Activated CD4-positive, alpha-beta T cell treated with anti-CD3 and anti-CD28 coated beads, Interleukin-2, amount 50 U/mL, for 16 hours (primary cell): ENCODE measurements at places on chromosomes 4 and X.

GRCh38 chr4:185672151-185672550, 136.8 kb upstream of the PDLIM3 start:
- DNase-seq: no peak

GRCh38 chrX:23185951-23186350, 148.7 kb upstream of the PTCHD1 start:
- DNase-seq: no peak

- DNase-seq: no peak
These were observed 853.4 kb downstream of the STIM2 start for GRCh38 chr4:27714073-27714472.

DNA sequence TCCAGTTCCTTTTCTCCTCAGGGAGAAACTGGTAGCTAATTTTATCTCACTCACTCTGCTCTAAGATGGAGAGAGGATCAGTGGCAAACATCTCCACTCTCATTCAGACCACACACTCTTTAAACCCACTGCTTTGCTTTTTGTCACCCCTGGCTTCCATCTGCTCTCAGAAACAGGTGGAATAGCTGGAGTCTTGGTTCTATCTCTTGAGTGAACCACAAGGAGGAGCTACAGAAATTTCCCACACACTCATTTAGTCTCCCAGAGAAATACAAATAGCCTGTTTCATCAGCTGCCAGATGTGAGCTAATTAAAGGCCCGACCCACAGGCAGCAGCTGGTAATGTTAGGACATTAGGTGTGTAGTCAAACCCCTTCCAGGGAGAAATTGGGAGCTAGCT, 96.6 kb downstream of the STPG2 start:
- no peak for DNase-seq

- no peak for DNase-seq
These were observed 11.6 kb downstream of the ABCD1 start for GRCh38 chrX:153736071-153736820.

DNA sequence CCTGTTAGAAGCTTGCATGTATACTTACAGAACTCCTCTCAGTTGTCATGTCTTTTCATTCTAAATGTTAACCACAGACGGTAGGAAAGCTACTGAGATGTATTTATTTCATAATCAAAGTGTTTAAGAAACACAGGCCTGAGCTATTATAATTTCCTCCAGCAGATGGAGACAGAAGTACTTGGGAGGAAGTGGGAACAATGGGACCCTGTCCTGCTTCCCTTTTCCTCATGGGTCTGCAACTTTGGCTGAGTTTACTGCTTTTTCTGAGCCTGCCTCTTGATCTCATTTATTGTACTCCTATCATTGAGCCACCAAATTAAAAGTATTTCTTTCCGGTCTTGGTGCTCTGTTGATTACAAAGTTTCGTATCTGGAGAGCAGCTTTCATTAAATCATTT, 67.7 kb upstream of the SPANXN2 start:
- peak; percentile 3 for DNase-seq

DNA sequence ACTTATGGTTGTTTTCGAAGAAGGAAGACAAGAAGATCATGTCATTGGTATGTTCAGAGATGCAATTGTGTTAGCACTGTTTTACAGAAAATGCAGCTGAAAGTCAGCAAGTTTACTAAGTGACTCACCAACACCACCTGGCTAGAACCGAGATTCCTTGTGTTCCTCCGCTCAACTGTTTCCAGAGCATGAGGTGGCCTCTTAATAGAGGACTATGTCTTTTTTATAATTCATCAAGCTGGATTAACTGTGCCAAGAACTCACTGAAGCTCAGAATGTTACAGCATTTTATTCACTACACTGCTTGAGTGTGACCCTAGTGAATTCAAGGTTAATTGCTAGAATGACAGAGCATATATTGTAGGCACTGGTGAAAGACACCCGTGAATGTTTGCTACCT, 1573.5 kb upstream of the TENM3 start:
- no peak for DNase-seq

GRCh38 chr4:860561-860960, 34.6 kb upstream of the CPLX1 start:
- no peak for DNase-seq

GRCh38 chr4:24729119-24729730, 66.1 kb upstream of the SOD3 start:
- no peak for DNase-seq

DNA sequence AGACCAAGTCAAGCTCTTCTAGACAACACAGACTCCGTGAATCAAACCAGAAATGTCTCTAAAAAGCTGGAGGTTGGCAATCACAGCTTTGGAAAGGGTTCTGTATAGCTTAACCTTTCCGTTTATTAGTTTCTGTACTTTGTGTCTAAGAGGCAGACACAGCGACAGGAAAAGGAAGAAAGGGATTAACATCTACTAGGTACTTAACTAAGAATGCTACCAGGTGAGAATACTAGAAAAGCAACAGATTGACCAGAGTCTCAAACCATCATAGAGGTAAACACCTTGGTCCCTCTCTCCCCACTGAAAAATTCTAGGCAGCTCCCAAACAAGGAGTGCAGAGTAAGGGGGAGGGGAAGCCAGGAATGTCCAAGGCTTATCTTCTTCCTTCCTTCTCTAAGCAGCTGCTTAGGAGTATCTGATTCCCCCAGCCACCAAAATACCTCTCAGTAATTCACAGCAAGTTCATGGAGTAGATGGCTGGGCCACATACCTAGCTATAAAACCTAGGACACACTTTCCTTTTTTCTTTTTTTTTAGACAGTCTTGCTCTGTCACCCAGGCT, 80.8 kb downstream of the APBB2 start:
- DNase-seq: no peak

DNA sequence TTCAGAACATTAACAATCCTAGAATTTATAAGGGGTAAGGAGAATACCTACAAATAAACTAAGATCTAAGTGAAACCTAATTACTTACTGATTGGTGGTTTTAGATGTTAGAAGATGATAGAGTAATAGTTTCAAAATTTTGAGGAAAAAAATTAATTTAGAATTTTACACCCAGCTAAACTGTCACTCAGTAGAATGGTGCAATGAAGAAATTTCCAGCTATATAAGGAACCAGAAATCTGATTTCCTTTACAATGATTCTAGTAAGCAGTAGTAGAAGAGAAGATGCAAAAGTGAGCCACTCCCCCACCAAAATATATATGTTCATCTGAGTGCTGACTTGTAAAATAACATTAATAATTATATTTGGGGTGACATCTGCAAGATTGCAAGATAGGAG, 55.3 kb upstream of the EPGN start:
- DNase-seq: no peak

GRCh38 chrX:130975947-130976346, 72.9 kb upstream of the ENOX2 start:
- peak; percentile 52 for DNase-seq

DNA sequence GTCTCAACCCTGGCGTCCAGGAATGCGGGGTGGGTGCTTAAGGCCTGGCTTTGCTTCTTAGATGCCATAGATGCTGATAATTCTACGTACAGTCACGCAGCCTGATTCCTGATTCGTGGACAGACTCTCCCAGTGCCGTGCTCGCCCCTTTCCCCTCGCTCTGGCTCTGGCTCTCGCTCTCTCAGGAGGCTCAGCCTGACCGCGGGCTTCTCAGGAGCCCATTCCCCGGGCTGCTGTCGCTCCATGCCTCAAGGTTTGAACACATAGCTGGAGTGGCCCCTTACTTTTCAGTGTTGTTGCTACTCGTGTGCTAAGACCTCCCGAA, 59.2 kb upstream of the ZC4H2 start:
- peak; percentile 18 for DNase-seq

- no peak for DNase-seq
These were observed 120.6 kb downstream of the REELD1 start for GRCh38 chr4:146334862-146335449.

DNA sequence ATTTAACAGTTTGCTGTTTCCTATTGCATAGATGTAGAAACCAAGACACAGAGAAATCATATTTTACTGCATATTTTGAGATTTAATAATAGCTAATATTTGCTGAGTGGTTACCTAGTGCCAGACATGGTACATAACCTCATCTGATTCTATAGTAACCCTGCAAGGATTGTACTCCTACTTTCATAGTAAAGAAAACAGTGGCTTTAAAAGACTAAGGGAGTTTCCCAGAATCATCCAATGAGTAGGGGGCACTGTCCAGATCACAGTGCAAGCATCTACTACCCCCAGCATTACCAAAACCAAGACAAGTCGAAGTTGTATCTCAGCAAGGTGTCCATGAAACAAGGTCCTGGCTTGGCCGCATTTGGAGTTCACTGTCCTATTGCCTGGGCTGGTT, 224.5 kb upstream of the TENM3 start:
- DNase-seq: peak; percentile 2

DNA sequence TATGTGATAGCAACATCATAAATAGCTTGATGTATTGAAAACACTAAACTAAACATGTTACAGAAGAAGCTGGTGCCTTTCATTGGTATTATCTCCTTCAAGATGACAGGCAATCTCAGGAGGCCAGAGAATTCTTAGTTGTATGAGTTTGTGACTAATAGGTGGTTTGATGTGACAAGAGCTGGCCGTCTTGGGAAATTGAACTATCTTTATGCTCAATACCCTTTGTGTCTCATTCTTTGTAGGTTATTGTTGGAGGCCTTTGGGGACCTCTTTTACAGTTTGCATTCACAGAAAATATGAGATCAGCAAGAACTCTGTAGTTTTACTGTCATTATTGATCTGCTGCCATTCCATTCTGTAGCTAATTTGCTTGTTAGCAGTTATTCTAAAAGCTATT, 659.2 kb upstream of the PITX2 start:
- DNase-seq: no peak

- DNase-seq: no peak
These were observed 11.8 kb downstream of the DAPP1 start for GRCh38 chr4:99828477-99828876.

DNA sequence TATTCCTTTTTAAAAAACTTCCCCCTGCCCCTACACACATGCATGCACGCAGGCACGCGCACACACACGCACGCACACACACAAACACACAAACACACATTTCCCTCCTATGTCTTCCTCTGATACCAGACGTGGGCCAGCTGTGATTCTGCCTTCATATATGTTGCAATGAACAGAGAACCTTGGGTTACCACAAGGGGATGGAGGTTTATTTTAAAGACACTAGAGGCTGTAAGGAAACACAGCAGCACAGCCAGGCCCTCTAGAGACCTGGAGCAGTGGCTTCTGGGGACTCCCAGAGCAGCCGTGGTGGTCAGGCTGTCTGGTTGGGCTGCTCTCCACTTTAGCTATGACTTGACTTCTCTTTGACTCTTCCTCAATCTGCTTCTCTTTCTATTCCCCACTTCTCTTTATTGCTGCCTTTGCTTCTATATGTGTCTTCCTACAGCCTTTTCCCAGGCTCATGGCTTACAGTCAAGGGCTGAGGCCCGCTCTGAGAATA, 3.2 kb upstream of the TLR10 start:
- DNase-seq: no peak

- no peak for DNase-seq
These were observed 16.5 kb downstream of the TRAPPC11 start for GRCh38 chr4:183675625-183676024.

- no peak for DNase-seq
These were observed 12.6 kb downstream of the ELF4 start for GRCh38 chrX:130097507-130098209.

DNA sequence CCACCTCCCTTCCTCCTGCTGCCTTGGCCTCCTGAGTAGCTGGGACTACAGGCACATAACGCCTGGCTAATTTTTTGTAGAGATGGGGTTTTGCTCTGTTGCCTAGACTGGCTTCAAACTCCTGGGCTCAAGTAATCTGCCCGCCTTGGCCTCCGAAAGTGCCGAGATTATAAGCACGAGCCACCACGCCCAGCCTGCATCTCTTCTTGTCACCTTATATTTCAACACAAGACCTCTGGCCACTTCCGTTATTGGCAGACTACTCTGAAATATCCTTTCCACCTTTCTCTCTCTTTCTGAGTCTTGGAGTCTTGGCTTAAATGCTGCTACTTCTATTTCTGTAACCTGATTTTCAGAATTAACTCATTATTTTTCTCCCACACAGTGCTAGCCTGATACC, 5.6 kb downstream of the KIAA0232 start:
- DNase-seq: no peak

GRCh38 chr4:5738061-5738460, 27.1 kb downstream of the EVC start:
- DNase-seq: no peak

GRCh38 chr4:10072420-10073017, 44.1 kb downstream of the WDR1 start:
- no peak for DNase-seq

GRCh38 chrX:123562342-123563146, 170.3 kb downstream of the THOC2 start:
- no peak for DNase-seq
